ENCODE measurements at places on chromosomes 16 and 17. TPM values are rescaled to one million over a fixed set of nuclear protein-coding genes. Genes with fewer than 3 reads are reported as not detected.

DNA sequence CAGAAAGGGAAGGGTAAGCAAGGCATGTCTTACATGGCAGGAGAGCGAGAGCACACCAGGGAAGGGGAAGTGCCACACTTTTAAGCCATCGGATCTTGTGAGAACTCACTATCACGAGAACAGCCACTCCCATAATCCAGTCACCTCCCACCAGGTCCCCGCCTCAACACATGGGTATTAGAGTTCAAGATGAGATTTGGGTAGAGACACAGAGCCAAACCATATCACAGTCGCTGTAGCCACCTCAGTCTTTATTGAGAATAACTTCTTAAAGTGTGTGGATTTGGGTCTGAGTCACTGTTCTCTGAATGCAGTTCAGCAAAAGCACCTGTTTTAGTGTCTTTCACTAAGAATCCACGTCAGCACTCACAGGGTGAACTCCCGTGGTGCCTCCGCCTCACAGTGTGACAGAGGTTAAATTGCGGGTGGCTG is 195.2 kb upstream of the CHMP6 start:
- DNase-seq, result no peak

EXOC3L1 gene
- 0.41 TPM for total RNA-seq

TP53TG3F gene
- total RNA-seq, result 0.54 TPM

THOC6 gene
- 56.7 TPM for total RNA-seq

- DNase-seq, result no peak
Observed at GRCh38 chr16:55091213-55091870, 160.7 kb downstream of the IRX5 start.

GID4 gene
- 11.1 TPM for total RNA-seq

DNA sequence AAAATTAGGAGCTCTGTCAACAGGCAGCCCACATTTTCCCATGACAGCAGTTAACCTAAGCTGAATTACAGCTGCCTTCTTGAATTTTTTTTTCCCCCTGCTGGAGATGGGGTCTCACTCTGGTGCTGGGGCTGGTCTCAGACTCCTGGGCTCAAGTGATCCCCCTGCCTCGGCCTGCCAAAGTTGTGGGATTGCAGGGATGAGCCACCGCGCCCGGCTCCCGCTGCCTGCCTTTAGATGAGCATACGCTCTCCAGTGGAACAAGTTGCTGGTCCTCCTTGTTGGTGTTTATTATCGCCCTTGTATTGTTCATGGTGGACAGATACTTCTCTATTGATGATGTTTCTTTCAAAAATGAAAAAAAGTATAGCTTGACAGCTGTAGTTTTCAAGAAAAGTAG is 15.6 kb downstream of the PAFAH1B1 start:
- DNase-seq, result no peak

DNA sequence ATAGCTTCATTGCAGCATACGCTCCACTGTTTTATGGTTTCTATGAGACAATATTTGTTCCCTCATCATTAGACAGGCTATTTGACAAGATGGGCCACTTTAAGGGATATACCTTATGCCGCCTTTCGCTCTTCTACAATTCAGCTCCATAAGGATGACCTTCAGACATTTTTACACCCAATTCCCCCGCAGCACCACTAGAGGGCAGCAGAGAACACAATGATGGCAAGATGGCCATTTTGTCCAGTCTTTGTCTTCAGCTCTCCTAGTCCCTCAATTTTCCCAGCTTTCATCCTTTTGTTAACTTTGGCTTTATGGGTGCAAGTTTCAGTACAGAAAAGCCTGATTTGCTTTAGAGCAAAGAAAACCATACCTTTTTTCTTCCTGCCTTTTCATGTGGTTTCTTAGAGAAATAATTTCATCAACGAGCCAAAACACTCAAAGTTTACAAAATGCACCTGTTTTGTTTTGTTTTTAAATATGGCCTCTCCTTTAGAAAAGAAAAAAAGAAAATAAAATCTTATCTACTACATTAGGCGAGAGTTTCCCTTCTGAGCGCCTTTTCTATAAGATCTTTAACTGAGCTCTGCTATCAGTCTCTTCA is 355.3 kb downstream of the TOX3 start:
- DNase-seq, result peak; percentile 43

DNA sequence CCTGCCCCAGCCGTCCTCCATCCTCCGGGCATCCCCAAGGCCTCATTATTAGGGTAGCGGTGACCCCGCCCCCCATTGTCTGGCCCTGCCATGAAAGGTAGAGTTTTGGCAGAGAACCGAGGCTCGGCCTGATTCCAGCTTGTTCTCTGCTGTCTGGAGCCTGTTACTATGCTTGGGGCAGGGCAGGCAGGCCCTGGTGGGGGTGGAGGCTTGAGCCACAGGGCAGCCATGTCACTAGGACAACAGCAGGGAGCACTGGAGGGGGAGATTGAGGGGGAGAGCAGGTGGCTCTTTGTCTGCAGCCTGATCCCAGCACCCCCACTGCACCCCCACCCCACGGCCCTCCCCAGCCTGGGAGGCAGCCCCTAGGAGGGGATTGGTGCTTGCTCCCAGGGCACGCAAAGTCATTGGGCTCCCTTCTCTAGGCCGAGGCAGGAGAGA is 15.4 kb downstream of the RHBDL3 start:
- DNase-seq, result no peak

KRT13 gene
- 0.36 TPM for total RNA-seq

GRCh38 chr16:89146211-89147005 is 25.1 kb upstream of the CDH15 start:
- no peak for DNase-seq

DNA sequence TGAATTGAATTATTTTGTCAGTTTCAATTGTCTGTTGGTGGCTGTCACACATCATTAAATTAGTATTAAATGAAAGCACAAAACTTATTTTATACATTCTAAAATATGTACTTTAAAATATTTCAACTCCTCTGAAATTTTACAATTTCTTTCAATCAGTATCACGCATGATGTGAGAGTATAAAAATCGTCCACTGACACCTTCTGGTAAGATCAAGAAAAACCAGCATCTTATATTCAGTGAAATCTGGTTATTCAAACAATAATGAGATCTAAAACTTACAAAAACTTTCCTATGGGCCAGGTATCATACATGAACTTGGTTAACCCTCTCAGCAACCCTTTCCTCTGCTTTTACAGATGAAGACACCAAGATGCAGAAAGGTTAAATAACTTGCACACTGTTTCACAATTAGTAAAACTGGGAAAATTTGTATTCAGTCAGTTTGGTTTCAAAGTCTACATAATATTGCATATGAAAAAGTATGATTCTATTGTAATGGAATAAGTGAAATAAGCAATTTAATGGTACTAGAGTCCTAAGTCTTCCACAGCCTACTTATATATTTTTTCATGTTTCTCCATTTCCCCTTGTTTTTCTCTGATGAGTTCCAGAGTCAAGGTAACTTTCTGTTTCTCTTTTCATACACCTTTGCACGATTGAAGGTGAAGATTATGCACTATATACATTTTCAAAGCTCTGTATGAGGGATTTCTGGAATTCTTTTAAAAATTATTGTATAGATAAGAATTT is 58.7 kb downstream of the EFCAB5 start:
- no peak for DNase-seq

- DNase-seq, result no peak
Observed at GRCh38 chr17:57373756-57374155, 117.4 kb downstream of the MSI2 start.

GRCh38 chr17:76048025-76048605 is 21.0 kb upstream of the EVPL start:
- DNase-seq, result no peak

DNA sequence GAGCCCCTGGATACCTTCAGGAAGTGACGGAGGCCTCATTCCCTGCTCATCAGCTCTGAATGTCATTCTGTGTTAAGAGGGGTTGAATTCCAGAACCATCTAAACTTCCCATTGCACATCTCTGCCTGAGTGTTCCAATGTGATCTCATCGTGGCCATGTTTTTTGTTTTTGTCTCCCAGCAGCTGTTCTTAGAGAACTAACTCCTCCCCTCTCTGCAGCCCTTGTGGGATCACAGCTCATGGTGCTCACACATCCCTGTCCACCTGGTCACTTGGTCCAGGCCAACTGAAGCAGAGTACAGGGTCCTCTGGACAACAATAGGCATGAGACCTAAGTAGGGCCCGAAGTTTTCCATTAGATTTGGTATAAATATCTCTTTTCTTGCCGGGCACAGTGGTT is 6.0 kb upstream of the SYT17 start:
- no peak for DNase-seq

ABCC3 gene
- 128 TPM for total RNA-seq

STAC2 gene
- total RNA-seq, result 0.08 TPM

DNA sequence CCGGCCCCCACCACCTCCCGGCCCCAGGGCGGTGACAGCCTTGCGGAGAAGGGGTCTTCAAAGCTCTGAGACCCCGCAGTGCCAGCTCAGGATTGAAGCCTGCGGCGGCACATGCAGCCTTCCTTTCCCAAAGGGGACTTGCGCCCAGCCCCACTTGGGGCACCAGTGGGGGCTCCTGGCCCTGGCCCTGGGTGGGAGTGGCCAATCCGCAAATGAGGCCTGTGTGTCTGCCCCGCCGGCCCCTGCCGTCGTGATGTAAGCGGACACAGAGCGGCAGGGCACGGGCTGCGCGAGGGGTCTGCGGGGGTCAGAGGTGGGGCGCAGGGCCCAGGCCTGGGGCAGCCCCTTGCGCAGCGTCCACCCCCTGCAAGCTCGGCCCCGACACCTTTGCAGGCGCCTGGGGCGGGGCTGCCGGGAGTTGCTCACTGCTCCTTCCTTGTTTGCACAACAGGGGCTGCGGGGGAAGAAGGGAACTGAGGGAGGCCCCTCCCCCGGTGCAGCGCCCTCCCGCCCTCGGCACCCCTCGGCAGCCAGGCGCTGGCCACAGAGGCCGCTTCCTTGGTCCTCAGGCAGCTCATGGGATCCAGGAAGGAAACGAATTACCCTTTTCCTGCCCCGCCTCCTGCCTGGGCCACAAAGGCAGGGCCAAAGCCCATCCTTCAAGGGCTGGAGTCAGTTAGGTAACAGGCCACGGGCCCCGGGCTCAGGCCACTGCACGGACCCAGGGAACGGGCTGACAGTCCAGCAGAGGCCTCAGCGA is 2.9 kb downstream of the SLC16A3 start:
- no peak for DNase-seq

PPL gene
- 89.4 TPM for total RNA-seq

DNA sequence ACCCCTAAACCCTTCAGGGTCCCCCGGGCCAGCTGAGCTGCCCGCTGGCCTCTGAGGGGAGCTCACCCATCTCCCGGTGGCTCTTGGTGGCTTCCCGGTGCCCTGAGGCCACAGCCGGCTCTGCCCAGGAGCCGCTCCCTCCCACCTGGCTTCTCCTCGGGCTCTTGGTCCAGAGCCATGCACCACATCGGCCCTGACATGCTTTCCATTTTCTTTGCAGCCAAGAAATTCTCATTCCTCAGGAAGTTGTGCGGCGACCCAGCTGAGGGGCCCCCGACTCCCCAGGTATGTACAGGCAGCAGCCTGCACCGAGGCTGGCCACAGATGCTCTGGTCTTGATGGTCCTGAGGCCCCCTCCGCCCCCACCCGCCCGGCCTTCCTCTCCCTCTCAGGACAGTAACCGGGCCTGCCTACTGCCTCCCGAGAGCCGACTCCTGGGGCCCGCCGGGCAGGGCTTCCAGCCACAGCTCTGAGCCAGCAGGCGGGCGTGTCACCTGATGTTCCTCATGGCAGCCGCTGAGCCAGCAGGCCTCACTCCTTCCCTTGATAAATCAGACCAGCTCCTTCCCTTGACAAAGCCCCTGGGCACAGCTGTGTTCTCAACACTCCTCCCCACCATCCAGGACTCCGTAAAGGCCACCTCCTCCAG is 28.4 kb upstream of the ZFPM1 start:
- DNase-seq, result no peak

- no peak for DNase-seq
Observed at GRCh38 chr16:4481526-4481925, 5.3 kb downstream of the HMOX2 start.

DNA sequence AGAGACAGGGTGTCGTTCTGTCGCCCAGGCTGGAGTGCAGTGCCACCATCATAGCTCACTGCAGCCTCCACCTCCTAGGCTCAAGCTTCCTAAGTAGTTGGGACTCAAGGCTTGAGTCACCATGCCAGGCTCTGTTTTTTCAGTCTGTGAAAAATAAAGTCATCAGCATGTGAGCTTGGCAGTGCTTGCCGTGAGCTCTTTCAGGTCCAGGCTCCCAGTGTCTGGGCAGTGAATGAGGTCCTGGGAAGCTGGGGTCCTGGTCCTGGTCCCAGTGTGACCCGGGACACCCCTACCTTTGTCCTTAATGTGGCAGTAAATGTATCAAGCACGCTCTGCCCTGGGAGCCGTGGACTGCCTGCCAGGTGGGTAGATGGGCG is 22.9 kb upstream of the RPL13 start:
- DNase-seq, result no peak

DNA sequence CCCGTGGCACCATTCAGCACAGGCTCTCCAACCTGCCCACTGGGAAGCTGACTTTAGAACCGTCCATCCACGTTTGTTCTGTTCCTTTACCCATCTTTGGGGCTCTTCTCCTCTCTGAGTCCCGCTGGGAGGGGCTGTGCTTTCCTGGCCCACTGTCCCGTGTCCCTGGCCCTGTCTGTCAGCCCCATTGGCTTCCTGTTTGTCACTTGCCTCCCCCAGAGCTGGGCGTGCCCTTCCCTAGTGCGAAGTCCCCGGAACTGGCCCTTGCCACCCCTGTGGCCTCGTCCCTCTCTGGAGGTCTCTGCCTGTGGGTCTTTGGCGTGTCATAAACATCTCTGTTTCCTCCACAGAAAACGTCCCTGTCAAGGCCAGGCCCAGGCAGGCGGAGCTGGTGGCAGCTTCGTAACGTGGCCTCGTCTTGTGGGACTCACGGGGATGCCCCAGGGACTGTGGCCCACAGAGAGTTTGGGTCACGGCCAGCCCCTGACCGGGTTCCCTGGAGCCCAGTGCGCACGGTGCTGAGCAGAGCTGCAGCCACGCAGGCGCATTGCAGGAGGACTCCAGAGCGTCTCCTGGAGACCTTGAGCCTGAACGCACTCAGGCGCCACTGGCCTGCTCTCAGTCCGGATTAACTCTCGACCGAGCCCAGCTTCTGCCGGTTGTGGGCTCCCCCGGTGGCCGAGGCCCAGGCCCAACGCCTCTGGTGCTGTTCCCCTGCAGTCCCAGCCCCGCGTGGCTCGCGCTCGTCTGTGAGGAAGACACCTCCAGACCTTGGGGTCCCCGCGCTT is 7.3 kb downstream of the CHMP6 start:
- DNase-seq, result no peak

GRCh38 chr17:42354956-42355843 is 33.0 kb downstream of the STAT3 start:
- no peak for DNase-seq

GRCh38 chr17:6894206-6894528 is 62.6 kb upstream of the TEKT1 start:
- DNase-seq, result no peak

DNA sequence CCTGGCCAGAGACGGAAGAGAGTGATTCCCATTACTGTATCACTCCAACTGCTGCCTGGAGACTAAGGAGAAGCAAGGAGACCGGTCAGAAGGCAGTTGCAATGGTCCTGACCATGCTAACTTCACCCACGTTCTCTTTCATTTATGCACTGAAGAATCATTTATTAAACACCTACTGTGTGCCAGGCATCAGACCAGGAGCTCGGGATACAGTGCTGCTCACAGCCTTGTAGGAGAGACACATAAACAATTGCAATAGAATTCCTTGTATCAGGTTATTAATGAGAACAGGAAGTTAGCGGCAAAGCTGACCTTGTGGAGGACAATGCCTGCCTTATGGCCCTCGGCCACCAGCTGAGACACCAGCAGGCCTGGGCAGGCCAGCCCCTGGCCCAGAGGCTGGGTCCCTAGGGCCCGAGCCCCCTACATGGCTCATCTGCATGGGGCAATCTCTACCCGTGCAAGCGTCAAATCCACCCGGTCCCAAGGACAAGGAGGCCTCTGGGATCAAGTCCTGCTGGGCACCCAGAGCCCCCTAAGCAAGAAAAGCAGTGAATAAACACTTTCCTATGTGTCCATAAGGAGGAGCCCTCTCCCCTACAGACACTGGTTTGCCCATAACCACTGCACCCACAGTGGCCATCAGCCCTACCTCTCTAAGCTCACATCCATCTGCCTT is 8.6 kb upstream of the ENPP7 start:
- DNase-seq, result no peak

Measured in Panc1 (cell line).